ENCODE measurements at places on chromosomes 5 and 9. TPM values are rescaled to one million over a fixed set of nuclear protein-coding genes. Genes with fewer than 3 reads are reported as not detected.
A peak's percentile ranks its signal among the peaks of the same experiment; 100 is the strongest.

DNA sequence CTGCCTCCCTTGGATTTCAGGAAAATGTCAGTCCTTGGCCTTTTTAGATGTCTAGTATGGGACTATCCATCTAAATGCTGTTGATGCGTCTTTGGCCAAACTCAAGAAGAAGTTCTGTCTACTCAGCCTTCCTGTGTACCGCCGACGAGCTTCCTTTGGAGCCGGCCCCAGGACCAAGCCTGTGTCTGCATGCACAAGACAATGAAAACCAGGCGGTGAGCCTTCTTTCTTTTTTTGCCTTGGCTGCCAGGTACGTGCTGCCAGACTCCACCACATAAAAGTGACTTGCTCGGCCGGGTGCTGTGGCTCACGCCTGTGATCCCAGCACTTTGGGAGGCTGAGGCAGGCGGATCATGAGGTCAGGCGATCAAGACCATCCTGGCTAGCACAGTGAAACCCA lies 6.0 kb upstream of the NEURL1B start:
- DNase-seq, result no peak

- DNase-seq, result no peak
Observed at GRCh38 chr5:15968993-15969392, 210.6 kb downstream of the MARCHF11 start.

DNA sequence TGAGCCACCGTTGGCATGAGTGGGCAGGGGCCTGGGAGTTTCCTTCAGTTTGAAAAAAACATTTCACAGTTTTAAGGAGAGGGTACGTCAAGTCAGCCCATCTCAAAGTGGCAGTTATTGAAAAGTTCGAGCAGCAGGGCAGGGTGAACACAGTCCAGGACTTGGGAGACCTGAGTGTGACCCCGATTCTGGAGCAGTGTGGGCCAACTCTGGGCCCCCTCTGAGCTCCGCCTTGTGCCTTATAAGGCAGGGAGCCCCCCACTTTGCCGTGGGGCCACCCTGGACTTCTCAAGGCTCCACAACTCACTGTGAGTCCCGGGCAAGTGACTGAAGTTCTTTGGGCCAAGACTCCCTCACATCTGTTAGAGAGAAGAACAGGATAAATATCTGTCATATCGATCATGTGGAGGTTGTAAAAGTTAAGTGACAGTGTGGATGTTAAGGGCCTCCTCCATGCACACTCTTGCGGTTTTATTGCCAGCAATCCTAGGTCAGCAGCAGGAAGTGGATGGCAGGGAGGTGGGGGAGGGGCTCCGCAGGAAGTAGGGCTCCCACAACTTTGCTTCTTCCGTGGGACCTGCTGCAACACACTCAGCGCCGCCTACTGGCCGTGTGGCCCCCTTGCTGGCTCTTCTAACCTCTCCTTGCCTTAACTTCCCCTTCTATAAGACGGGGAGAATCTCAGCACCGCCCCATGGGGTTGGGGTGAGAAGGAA lies 38.4 kb downstream of the HRH2 start:
- peak; percentile 36 for DNase-seq

Gene LRRTM2
- 0.60 TPM for total RNA-seq

GRCh38 chr9:113187929-113188595 lies 33.0 kb downstream of the FKBP15 start:
- no peak for DNase-seq

Gene TAF1L
- not detected for total RNA-seq

Gene ESM1
- total RNA-seq, result 0.36 TPM

DNA sequence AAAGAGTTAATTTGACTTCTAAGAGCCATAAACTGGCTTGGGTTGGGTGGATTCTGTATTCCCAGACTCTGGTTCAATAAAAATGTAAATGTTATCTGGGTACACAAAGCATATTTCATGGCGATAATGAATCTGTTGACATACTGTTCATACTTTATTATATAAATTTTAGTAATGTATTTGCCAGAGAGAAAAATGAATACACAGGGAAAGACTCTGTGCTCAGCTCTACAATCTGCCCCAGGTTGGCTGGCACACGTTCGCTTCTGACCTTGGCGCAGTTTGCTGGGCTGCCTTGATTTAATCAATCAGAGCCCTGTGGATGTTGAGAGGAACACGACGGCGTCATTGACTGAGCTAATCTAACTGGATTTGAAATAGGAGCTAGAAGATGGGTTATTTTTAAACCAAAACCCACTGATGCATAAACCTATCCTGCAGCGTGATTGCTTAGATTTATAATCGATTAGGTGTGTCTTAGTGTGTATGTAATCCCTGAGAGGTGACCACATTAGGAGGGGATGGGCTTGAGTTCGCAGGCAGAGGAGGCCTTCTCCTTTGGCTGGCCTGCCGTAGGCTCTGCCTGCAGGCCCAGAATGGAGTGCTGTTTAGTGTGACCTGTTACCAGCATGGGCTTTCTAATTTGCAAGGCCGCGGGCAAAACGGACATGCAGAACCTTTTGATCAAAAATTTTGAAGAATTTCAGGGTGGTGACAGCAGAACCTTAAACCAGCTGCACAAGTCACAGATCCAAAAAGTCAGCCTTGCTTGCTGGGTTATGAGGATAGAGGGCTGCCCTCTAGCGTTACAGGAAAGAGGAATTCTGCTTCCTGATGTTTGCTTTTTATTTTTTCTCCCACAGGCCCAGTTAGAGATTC lies 3.9 kb upstream of the ADCY2 start:
- DNase-seq, result no peak

DNA sequence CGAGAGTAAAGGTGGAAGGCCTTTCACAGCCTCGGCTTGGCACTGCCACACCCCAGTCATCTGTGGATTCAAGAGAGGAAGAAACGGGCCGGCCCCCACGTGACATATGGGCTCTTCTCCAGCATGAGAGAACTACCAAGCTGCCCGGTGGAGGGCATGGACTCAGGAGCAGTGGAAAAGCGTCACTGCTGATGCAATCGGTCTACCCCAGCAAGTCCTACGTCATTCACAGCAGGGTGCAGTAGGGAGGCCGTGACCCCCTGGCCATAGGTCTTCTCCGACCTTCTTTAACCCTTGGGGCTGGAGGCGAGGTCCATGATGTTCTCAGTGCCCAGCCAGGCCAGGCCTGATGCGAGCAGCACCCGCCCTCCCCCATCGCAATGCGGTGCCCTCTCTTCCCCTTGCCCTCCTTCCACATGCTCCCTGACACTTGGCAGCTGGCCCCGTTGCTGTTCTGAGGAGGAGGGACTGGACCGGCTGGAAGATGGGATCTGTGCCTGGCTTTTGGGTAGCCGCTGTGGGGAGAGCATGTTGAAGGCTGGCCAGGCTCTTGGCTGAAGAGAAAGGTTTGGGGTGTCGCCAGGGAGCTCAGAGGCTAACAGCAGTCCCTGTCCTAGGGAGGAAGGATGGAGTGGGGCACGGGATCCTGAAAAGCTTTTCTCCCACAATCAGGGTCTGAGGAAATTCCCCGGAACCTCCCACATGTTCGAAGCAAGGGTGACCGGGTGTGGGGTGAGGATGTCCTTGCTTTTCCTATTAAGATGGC lies 89.8 kb downstream of the LIFR start:
- peak; percentile 80 for DNase-seq

Gene FOXD4L6
- total RNA-seq, result 0.25 TPM

Gene EGFL7
- total RNA-seq, result 50.6 TPM

GRCh38 chr5:96733771-96734500 lies 71.8 kb downstream of the CAST start:
- no peak for DNase-seq

DNA sequence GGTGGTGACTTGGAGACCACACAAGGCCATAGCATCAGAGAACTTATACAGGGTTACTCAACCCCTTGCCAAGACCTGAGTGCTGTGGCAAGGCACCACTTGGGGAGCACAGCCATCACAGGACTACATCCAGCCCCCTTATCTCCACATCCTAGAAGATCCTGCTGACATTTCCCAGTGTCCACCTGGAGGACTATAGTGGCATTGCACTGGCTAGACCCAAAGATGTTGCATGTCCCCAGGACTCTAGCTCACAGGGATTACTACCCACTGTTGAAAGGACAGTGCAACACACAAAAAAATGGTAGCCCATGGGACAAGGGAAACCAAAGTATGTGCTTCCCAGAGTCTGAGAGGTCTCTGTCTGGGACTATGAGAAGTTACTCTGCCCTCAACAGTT lies 411.1 kb upstream of the NUDT12 start:
- no peak for DNase-seq

Measured in omental fat pad (tissue), 4 donors.